ENCODE measurements at places on chromosomes 2 and 18.
A peak's percentile ranks its signal among the peaks of the same experiment; 100 is the strongest.

GRCh38 chr2:55899881-55900280 is 23.7 kb downstream of the EFEMP1 start:
- DNase-seq, result peak; percentile 89

- DNase-seq, result no peak
Observed at GRCh38 chr2:125667630-125668029, 988.3 kb upstream of the GYPC start.

DNA sequence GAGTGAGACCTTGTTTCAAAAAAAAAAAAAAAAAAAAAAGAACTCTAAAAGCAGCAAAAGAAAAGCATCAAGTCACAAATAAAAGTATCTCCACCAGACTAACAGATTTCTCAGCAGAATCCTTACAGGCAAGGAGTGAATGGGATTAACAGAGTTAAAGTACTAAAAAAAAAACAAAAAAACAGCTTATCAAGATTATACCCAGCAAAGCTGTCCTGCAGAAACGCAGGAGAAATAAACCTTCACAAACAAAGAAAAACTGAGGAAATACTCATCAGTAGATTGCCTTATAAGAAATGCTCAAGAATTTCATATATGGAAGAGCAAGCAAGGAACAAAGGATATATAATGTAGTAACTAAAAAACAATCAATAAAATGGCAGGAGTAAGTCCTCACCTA is 35.6 kb downstream of the USP34 start:
- no peak for DNase-seq

DNA sequence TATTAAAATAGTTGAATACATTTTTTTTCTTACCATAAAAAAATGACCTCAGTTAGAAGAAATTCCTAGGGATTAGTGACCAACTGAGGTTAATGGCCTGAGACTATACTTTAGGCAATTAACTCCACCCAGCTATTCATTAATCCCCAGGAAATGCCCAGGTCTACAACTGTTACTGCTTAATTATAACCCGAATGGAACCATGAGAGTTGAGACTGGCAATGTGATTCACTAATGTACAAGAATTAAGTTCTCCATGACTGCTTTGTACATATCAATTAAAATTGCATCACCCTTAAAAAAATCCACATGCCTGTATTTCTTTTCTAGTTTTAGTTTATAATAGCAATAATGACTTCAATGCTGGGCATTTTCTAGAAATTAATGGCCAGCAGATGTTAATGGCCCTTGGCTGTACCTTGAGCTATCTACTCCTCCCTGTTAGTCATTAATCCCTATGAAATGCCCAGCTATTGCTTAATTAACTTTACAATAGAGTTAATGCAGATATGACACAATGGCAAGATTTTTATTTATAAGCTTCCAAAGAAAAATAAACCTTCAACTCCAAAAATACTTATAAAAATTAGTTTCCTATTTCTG is 44.1 kb downstream of the ERBB4 start:
- no peak for DNase-seq

DNA sequence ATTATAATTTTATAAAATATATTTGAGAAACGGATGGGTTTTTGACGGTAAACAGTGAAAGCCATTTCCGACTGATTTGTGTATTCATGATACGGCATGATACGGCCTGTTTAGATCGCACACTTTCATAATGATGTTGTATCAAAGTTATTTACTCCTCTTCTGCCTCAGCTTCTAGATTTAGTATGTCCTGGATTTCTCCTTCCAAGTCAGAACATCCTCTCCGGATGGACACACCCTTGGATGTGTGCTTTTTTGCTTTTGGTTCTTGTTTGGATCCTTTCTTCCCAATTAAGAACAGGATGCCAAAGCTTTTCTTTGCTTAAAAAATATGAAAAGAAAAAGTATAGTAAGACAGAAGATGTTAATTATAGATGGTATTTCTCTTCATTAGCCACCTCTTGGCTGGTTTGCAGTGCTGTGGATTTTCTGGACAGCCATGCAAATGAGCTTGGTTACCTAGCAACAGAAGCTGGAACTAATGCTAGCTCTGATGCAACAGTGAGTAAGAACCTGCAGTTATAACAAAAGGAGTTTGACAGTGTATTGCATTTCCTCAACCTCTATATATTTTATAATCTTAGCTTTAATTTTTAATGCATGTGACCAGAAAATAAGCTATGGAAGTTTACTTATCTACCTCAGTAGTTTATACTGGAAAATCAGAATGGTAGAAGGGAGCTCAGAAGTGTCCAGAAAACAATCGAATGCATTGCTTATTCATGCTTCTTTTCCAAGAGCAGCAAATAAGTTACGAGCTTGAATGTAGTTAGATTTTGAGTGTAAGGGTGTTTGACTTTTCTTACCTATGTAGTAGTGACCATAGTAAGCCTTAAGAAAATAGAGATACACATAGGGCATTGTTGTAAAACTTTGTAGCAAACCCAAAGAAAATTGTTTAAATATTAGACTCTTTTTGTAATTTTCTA is 27.9 kb downstream of the RMND5A start:
- peak; percentile 91 for DNase-seq

DNA sequence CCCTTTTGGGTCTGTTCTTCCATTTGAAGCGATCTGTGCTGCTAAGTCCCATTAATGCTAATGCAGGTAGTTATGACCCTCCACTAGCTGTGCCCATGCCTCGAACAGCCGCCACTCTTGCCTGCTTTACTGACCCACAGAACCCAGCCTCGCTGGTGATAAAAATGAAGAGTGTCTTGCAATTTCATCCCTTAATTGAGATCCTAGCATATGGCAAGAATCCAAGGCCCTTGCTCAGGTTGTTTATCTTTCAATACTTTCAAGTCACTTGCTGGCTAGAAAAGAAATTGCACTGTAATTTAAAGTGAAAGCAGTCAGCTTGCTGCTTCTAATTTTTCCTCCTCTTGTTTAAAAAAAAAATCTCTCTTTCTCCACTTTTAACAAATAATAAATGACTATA is 73.6 kb downstream of the ZNF521 start:
- no peak for DNase-seq

DNA sequence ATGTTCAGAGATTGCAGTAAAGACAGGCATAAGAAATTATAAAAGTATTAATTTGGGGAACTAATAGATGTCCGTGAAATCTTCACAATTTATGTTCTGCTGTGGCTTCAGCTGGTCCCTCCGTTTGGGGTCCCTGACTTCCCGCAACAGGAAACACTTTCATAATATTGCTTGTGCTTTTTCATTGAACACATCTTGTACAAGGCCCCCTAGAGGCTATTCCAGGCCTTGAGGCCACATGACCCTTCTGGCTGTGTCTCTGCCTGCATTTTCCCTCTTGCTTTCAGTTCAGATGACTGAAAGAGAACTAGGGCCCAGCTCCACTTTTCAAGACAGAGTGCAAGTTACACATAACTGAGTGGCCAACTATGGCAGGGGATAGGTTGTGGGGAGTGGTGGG is 164.1 kb downstream of the TMEM247 start:
- DNase-seq, result no peak

GRCh38 chr2:182593394-182593975 is 122.6 kb upstream of the DNAJC10 start:
- DNase-seq, result peak; percentile 81

DNA sequence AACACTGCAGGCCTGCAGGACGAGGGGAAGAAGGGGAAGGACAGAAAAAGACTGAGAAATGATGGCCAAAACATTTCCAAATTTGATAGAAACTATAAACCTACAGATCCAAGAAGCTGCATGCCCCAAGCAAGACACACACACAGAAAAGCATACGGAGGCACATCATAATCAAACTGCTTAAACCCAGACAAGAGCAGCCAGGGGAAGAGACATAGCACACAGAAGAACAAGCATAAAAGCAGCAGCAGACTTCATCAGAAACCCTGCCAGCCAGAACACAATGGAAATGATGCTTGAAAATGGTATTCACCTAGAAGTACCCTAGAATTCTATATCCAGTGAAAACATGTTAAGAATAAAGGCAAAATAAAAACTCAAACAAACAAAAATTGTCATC is 57.2 kb upstream of the RNU4ATAC start:
- DNase-seq, result no peak

- no peak for DNase-seq
Observed at GRCh38 chr2:56357655-56358295, 174.0 kb downstream of the CCDC85A start.

- no peak for DNase-seq
Observed at GRCh38 chr2:182954789-182955188, 83.5 kb downstream of the NCKAP1 start.

GRCh38 chr18:63249771-63250170 is 69.8 kb downstream of the BCL2 start:
- DNase-seq, result peak; percentile 66

DNA sequence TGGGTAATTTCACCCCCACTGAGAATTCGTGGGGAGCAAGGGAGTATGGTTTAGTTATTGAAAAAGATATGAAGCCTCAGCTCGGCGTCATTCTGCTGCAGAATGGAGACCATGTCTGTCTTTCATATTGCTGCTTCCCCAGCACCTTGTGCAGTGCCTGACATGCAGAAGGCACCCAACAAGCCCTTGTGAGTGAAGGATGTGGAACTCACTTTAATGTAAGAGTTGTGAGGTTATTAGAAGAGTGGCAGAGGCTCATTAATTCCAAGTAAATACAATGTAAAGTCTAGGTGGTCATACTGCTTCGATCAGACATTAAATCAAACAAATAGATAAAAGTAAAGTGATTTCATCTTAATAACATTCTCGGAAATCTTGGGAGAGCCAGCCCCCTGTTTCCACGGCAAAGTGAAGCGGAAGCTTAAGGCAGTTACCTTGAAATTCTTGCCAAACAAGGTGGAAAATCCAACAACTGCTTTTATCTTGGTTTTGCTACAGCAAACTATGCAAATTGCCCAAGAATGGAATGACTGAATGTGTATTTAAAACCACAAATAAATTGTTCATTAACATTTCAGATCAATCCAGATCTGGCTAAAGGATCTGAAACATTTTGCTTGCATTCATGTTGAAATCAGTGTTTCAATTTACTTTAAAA is 9.6 kb downstream of the CFAP221 start:
- DNase-seq, result no peak

DNA sequence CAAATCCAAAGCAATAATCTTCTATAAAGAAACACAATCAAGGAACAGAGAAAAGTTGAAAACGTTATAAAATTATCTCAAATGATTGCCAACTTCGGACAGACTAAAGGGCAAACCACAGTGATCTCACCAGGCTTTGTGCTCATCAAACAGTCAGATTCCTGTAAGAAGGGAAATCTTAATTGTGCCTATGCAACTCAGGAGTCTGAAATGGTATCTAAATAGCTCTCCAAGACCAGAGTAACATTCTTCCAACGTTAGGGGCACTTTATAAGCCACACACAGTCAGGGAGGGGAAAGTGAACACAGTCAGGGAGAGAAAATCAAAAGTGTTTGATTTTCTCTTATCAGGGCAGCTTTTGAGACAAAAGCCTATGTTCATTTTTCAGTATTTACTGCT is 29.4 kb downstream of the PLEKHM3 start:
- no peak for DNase-seq

GRCh38 chr2:174939046-174939445 is 66.1 kb downstream of the CHN1 start:
- DNase-seq, result peak; percentile 67

- no peak for DNase-seq
Observed at GRCh38 chr2:17915811-17916518, 37.5 kb downstream of the KCNS3 start.

DNA sequence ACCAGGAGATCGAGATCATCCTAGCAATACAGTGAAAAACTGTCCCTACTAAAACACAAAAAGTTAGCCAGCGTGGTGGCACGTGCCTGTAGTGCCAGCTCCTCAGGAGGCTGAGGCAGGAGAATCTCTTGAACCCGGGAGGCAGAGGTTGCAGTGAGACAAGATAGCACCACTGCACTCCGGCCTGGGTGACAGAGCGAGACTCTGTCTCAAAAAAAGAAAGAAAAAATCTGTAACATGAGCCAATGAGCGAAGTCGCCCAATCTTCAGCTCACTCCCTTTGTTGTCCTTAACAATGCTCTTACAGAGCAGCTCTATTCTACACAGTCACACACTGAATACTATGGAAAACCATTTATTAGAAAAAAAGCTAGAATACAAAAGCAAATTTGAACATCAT is 22.0 kb downstream of the FAM98A start:
- DNase-seq, result no peak

DNA sequence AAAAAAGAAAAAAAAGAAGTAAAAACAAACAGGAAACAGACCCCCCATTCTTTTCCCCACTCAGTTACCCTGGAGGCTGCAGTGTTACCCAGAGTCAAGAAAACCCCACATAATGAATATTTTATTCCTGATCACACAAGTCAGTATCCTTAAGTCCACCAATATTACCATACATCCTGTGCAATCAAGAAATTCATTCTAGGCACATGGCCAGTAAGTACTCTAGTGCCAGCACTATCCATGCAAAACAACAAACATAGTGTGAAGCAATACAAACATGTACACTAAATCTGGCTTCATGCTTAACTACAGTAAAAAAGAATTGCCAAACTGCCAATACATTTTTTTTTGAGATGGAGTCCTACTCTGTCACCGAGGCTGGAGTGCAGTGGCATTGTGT is 111.6 kb downstream of the FAM168B start:
- no peak for DNase-seq

DNA sequence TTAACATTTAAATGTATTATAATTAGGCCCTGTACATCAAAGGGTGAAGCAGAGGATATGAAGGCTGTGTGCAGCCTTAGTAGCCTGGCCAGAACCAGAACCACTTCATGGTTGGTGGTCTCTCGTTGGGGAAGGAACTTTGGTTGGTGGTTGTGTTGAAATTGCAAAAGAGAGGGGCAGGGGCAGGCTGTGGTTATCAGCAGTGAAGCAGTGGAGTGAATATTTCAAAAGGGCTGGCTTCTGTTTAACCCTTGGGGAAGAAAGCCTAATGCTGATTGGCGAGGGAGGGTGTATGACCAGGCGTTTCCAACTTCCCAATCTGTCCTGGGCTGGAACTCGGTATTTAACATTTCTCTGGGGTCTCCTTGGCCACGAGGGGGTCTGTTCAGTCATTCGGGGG is 51.2 kb upstream of the LYPD6B start:
- no peak for DNase-seq

GRCh38 chr2:18050001-18050400 is 171.5 kb downstream of the KCNS3 start:
- no peak for DNase-seq

DNA sequence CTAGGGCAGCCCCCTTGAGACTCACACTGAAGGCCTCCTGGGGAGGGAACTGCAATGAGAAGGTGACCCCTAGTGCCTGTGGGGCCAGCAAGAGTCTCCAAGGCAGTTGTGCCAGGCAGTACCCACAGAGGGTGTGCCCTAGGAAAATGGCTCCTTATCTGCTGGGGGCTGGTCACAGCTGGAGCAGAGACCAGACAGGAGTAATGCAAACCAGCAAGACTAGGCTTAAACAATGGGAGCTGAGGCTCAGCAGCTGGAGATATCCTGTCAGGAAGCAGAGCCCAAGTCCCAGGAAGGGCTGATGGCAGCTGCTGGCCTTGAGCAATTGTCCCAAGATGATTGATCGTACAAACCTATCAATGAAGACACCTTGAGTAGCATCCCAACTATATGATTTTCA is 26.8 kb upstream of the E2F6 start:
- no peak for DNase-seq

DNA sequence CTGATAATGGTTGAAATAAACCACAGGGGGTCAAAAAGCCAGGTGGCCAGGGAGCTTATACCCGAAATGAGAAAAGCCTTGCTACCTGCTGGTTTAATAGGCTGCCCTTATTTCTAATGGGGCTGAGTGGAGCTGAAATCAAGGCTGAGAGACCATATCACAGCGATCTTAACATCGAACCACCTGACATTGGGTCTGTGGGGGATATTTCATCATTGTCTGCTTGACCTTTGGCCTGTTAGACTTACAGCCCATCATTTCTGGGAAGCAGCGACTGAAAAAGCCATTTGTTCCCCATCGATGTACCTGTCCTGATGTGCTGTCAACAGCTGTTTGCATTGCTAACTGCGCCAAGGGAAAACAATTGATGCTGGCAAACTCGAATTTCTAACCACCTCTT is 199.7 kb upstream of the SLC14A2 start:
- DNase-seq, result no peak

Data from fibroblast of skin of scalp (primary cell).